ENCODE measurements at places on chromosomes 4 and X.
A peak's percentile ranks its signal among the peaks of the same experiment; 100 is the strongest.

DNA sequence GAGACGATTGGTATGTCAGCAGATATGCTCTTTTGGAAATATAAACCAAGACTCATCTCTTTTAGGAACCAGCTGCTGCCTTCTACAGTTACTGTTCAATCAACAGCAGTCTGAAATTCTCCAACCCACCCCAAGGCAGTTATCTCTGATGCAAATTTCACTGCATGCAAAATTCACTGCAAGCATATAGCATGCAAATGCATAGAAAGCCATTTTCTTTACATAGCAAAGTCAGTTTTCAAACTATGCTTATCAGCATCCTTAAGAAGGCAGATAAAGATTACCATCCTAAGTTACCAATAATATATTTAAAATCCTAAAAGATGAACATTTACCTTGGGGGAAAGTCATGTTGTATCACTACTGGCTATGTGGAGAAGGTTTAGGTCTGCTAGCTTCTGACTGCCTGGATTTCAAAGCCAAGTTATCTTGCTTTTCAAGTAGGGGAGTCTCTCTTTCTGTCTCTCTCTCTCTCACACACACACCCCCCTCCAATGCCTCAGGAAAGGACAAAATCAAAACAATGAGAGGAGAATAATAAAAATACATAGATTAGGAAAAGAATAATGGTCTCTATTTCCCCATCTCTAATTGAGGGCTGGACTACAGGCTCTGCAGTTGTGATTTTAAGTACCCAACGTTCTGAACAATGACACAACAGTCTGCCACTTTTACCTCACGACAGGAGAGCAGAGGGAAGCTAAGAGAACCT lies 1.5 kb downstream of the NMU start:
- DNase-seq, result no peak

- no peak for DNase-seq
These were observed 23.8 kb downstream of the NOX1 start for GRCh38 chrX:100850317-100850716.

GRCh38 chr4:54586320-54586955 lies 71.3 kb upstream of the KIT start:
- DNase-seq, result no peak

GRCh38 chr4:150250293-150250997 lies 172.2 kb downstream of the DCLK2 start:
- no peak for DNase-seq

DNA sequence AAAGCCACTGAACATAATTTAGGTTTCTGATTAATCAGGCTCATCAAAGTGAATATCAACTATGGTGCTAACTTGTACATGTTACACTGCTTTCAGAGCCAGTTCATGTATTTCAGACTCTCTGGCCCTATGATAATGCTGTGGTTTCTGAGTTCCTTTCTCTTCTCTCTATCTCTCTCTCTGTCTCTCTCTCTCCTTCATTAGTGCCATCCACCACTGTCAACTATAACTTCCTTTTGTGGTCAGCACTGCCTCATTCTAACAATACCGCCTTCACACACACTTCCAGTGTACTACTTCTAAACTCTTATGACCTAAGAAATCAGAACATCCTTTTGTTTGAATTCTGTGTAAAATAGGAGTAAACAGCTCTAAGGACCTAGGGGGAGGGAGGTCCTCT lies 907.1 kb downstream of the RPA4 start:
- DNase-seq, result no peak

- DNase-seq, result no peak
These were observed 99.7 kb upstream of the SLC7A11 start for GRCh38 chr4:138341739-138342415.

DNA sequence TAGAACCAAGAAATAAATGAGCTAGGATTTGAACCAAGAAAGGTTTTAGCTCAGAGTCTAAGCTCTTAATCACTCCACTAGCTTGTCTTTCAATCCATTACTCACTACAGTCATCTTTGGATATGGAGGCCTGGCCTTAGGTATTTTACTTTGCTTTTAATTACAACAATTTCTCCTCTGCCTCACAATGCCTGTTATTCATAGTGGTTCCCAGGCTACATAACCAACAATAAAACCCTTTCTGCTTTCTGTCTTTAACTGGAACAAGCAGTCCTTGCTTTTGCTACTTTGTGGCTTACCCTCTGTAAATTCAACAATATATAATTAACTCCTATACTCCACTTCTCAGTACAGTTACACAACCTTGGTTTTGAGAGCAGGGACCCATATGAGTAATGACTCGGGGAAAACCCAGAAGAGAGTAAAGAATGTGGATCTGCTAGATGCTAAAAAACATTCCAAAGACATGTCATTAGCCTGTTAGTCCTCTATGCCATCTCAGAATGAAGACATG lies 94.7 kb upstream of the NAP1L5 start:
- DNase-seq, result no peak

GRCh38 chr4:78293348-78293747 lies 236.2 kb downstream of the FRAS1 start:
- DNase-seq, result no peak

- DNase-seq, result no peak
These were observed 41.5 kb downstream of the SMARCA5 start for GRCh38 chr4:143554728-143555597.

GRCh38 chr4:37604461-37604860 lies 81.7 kb downstream of the RELL1 start:
- DNase-seq, result no peak

- no peak for DNase-seq
These were observed 22.5 kb downstream of the ZNF721 start for GRCh38 chr4:476501-476900.

- DNase-seq, result no peak
These were observed 90.3 kb downstream of the RLIM start for GRCh38 chrX:74523870-74524735.

DNA sequence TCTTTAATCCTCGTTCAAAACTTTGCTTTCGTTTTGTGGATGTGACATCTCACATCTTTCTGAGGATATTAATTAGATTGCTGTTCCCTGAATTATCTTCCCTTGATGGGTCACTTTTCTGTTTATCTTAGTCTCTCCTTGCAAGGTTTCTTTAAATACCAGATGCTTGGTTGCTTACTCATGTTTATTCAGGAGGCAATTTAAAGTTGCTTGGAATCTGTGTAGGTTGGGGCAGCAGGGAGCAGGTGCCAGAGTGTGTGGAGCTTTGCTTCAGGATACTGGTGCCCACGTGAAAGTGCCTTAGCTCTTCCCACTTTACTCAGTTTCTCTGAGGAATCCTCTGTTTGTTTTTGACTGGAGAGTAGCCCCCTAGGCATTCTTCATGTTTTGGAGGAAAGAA lies 24.0 kb downstream of the ANAPC4 start:
- DNase-seq, result no peak

DNA sequence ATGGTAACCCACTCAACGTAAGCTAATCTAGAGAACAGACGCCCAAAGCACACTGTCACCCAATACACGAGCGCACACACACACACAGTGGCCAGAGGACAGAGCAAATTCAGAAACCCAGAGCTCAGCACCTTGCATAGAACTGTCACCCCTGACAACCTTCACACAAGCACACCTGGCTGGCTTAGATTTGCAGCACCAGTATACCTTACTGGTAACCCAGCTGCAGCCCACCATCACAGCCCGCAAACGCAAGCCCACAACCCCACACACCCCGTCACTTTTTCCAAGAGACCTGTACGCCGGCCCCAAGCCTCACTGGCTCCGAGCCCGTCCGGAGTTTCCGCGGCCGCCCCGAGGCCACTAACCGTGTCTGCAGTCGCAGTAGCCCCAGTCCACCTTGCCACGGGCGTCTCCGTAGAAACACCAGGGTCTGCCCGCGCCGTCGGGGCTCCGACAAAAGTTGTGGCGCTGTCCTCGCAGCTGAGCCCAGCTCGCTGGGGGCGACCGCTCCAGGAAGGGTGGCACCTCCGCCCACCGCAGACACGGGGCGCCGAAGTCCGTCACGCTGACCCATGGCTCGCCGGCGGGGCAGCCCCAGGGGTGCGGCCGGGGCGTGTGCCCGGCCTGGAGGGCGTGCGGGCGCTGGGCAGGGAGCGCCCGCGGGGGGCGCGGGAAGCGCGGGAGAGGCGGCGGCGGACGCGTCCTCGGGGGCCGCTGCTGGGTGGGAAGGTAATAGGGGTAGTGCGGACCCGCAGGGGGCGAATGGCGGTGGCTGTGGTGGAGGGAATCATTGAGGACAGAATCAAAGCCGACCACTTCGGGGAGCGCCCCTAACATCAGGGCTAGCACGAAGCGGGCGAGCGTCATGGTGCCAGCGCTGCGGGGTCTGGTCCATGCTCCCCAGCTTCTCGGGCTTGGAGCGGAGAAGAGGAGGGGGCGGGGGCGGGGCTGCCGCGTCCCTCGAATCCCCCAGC lies 664 bp downstream of the PRSS12 start:
- no peak for DNase-seq

DNA sequence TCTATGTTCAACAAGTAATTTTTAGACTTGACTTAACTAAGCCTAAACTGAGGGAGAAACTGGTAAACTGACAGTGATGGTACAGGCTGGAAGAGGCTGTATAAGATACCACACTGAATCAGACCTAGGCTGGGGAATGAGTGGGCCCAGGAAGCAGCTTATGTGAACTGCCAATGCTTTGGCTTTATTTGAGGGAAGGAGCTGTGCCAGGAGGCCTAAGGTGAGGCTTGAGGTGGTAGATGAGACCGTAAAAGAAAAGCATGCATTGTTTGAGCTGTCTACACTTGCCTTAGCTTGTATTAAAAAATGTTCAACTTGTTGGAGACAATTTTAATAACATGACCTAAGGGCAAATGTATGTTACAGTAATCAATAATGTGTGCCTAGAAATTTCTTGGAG lies 96.2 kb downstream of the RS1 start:
- DNase-seq, result no peak

DNA sequence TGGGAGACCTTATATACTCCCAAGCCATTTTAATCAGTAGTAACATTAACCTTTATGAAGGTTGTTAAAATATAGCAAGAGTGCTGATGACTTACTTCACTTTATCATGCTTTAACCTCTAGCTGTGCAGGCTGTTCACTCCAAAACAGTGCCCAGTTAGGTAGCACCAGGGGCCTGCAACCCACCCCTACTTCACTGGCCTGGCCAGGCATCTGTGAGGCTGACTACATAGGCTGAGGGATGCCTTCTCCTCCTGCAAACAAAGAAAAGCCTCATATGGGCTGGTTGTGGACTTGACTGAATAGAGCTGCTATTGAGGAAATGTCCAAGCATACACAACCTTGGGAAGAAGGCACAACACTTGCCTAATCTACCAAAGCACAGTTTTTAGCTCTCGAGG lies 172.8 kb downstream of the SHROOM3 start:
- no peak for DNase-seq

- DNase-seq, result no peak
These were observed 165.5 kb upstream of the SLIT2 start for GRCh38 chr4:20086067-20086798.

DNA sequence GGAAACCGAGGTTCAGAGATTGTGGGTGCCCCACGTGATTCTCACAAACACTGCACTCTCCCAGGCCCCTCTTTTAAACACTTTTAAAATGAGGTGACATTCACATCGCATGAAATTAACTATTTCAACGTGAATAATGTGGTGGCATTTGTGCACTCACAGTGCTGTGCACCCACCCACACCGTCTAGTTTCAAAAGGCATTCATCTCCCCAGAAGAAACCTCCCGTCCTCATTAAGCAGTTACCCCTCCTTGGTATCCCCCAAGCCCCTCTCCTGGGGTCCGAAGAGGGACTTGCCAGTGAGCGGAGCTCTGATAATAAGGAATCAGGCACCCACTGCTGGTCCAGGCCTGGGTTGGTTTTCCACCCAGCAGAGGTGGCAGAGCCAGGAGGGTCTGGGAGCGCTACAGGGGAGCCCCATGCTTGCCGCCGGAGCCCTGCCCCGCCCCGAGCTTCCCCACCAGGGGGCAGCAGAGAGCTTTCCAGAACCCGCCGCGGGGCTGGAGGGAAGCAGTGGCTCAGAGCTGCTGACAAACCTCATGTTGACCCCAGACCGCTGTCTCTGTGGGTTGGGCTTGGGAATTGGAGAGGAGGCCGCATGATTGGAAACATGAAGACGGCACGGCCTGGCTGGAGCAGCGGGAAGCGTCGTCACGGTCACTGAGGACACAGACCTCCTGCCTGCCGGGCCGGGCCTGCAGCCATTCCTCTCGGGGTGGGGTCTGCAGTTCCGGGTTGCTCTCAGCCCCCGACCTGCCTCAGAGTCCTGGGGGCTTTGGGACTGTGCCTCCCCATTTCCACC lies 27.5 kb upstream of the HTRA3 start:
- DNase-seq, result peak; percentile 82

DNA sequence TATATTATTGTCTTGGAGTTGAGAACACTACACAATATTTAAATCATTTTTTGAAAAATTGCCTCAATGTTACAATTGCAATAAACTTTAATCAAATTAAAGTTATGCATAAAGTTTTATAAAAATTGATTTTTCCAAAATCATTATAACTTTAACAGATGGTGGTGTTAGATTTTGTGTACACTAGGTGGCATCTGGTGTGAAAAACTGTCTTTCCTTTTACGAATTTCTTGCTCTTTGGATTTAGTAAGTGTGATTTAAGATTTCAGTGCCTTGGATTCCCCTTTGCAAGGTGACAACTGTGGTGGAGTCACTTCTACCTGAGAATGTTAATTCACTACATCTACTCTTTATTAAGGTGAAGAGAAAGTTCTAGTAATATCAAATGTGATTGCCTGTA lies 91.6 kb downstream of the AREG start:
- DNase-seq, result no peak

DNA sequence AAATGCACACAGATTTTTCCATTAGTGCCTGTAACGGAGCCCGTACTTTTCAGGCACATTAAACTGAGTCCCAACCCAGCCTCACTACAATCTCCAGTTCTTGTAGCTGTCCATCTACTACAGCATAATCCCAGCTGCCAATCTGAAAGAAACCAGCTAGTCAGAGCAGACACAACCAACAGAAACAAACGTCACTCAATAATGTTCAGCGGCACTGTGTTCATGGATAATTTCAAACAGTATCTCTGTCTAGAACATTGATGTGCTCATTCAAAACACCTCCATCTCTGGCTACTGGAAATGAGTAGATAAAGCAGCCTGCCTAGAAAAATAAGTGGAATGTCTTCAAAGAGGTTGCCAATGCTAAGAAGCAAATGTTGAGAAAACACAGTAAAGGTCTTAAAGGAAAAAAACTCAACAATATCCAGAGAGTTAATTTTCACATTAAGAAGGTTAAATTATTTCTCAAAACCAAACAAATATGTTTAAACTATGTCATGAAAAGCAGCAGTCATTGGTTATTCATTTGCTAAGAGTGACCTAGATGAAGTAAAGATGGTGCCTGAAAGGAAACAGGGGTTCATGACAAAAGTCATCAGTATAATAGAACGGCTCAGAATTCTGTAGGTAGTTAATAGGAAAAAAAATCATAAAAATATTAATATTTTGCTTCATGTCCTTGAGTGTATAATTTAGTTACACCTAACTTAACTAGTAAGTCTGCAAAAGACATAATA lies 245.1 kb upstream of the MAB21L2 start:
- no peak for DNase-seq

GRCh38 chr4:81876106-81876505 lies 404.4 kb upstream of the RASGEF1B start:
- DNase-seq, result no peak

- no peak for DNase-seq
These were observed 39.9 kb upstream of the SPIN2A start for GRCh38 chrX:57177070-57177469.

All from stimulated activated CD8-positive, alpha-beta memory T cell treated with anti-CD3 and anti-CD28 coated beads, Interleukin-7, amount 100 ng/mL, for 24 hours (primary cell).